ENCODE measurements at places on chromosomes 1 and 21.
A peak's percentile ranks its signal among the peaks of the same experiment; 100 is the strongest.

DNA sequence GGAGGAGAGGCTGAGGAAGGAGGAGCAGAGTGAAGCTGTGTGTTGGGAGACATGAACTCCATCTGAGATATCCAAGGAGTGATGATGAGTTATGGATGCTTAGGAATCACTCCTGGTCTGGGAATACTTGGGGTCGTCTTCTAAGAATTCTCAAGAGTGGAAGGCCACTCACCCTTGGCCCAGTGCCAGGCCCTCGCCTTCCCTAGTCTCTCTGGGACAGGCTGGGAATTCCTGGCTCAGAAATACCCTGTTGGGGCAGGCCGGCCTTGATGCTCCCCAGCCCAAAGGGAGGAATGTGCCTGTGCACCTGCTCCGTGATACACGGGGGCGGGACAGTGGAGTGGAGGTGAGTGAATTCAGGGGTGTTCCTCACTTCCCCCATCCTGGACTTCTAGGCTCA is 12.6 kb upstream of the LMNA start:
- DNase-seq, result no peak

DNA sequence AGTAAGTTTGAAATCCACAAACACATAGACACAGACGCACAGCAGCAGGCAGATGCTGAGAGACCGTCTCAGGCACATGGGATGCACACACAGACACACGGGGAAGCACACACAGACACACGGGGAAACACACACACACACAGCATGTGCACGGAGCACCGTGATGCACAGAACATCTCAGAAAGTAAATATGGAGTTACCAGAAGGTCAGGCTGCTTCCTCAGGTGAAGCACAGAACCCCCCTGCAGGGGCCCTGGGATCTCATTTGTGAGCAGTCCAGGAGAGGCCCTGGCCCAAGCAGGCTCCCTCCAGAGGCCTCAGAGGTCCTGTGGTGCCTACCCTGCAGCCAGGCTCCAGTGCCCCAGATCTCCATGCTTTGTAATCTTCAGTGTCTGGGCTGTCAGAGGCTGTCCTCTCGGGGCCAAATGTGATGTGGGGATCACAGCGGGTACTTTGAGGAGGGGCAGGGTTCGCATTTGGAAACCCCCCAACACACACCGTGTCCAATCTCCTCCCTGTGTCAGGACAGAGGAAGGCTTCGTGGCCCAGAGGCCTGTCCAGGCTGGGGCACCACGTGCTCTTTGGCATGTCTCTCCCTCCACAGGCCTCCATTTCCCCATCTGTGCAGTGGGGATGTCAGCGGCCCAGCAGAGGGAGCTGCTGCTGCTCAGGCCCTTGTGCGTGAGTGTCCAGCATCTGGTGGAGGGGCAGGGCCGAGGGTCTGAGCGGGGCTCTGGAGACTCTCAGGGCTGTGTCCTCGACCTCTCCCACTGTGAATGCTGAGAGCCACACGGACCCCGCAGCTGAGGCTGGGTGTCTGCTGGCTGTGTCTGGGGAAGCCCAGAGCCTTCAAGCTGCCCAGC is 23.0 kb upstream of the PRSS38 start:
- no peak for DNase-seq

GRCh38 chr1:222547944-222548671 is at the start of gene HHIPL2:
Gene HHIPL2, minus strand, starts transcription at chr1:222548104. Its CDS starts 60 bp downstream, at chr1:222548044.
- no peak for DNase-seq

GRCh38 chr1:96558635-96559034 is 162.9 kb upstream of the PTBP2 start:
- no peak for DNase-seq

DNA sequence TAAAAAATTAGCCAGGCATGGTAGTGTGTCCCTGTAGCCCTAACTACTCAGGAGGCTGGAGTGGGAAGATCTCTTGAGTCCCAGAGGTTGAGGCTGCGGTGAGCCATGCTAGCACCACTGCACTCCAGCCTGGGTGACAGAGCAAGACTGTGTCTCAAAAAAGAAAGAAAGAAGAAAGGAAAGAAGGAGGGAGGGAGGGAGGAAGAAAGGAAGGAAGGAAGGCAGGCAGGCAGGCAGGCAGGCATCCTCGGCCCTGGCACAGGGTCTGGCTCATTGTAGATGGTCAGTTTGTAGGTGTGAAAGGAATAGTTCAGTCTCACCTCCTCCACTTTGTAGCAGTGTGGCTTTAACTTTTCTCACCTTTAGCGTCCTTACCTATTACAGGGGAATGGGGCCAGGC is 25.0 kb downstream of the NAV1 start:
- DNase-seq, result no peak

- no peak for DNase-seq
Measured at GRCh38 chr1:1115136-1115785, 628 bp downstream of the C1orf159 start.

- DNase-seq, result no peak
Measured at GRCh38 chr21:42777757-42778344, 101.5 kb downstream of the WDR4 start.

DNA sequence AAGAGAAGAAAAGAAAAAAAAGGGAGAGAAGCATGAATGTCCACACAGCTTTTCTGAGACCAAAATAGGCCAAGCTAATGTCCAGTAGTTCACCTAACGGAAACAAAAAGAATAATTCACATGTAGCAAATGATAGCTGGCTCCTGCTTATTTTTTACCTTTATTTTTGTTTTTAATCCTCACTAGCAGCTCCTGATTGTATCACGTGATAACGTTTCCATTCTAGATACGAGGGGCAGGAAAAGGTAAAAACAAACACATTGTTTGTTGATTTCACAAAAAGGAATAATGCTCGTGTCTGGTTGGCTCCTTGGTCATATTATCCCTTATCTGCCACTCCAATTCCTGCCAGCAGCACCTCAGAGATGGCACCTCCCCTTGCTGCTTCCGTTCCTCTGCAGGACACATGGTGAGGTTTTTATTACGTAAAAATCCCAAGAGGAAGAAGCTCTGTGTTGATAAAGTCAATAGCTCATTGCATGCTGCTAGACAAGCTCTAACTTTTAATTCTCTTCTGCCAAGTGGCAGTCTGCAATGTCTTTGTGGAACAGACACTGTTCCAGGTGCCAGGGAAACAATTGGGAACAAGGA is 201.7 kb downstream of the CRB1 start:
- no peak for DNase-seq

DNA sequence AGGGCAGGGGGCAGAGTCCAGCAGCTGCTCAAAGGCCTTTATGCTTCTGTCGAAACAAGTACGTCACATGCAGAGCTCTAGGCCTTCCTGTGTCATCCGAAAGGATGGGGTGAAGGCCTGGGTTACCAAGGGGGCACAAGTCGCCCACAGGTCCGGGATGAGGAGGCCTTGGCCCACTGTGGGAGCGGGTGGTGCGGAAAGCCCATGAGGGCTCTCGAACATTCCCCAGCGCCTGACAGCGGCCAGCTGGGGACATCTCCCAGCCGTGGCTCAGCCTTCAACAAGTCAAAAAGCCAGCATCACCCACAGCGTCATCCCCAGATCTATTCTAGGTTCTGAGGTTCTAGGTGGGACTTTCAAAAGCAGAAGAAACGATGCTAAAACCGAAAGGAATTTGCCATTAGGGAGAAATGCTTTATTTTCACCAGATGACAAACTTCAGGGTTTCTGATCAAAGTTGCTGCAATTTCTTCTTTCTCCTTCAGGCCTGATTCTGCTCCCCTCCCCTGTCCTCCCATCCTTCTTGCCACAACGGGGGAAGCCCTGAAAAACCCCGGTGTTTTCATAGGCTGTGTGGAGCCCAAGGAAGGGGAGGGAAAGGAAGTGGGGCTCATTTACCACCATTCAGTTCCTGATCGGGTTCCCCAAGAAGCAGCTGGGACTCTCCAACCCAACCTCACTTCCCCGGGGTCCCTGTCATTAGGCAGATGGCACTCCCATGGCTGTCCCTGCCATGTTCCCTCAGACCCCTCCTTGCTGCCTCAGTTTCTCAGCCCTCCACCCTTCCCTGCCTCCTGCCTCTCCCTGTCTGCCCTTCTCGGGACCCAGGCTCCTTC is 17.6 kb downstream of the GPR137B start:
- peak; percentile 88 for DNase-seq

DNA sequence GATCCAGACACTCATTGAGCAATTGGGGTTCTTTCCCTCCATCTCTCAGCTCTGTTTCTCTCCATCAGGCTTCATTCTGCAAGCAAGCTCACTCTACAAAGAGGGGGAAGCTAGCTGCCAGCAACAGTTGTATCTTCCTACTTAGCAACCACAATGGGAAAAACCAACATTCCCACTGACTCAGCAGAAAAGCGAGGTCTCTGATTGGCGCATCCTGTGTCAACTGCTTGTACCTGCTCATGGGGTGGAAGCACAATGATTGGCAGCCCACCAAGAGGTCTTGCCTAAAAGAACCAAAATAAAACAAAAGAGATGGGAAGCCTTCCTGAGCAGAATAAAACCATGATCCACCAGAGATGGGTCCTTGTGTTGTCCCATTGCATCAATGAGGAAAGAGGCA is 4.0 kb upstream of the CDA start:
- peak; percentile 70 for DNase-seq

DNA sequence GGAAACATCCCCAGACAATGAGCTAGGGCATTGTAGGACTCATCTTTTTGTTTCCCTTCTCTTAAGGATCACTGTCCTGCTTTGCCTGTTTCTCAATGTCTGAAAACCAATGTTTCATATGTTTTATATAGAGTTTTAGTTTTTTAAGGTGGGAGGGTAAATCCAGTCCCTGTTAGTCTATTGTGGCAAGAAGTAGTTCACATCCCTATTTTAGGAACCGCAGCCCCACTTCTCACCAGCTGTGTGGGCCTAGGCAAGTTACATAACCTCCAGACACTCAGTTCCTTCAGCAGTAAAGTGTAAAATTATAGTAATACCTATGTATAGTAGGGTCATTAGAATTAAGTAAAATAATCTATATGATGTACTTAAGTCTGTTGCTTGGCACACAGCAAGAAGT is 105.8 kb upstream of the WLS start:
- peak; percentile 81 for DNase-seq

DNA sequence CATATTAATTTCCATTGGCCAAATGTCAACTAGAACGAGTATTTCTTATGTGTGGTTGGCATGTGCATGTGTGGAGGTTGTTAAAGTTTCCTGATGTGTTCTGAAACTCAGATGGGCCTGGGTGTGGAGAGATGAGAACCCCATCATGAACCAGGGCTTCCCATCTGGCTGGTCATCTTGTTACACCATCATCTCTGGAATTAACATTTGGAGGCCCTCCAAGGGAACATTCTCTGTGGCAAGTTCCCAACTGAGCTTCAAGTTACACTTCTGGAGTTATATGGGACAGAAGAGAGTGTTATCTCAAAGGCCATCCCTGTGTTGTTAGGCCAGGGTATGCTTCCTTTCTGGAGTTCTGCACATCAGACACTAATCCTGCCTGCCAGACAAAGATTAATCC is 183.6 kb downstream of the TTLL7 start:
- DNase-seq, result no peak

DNA sequence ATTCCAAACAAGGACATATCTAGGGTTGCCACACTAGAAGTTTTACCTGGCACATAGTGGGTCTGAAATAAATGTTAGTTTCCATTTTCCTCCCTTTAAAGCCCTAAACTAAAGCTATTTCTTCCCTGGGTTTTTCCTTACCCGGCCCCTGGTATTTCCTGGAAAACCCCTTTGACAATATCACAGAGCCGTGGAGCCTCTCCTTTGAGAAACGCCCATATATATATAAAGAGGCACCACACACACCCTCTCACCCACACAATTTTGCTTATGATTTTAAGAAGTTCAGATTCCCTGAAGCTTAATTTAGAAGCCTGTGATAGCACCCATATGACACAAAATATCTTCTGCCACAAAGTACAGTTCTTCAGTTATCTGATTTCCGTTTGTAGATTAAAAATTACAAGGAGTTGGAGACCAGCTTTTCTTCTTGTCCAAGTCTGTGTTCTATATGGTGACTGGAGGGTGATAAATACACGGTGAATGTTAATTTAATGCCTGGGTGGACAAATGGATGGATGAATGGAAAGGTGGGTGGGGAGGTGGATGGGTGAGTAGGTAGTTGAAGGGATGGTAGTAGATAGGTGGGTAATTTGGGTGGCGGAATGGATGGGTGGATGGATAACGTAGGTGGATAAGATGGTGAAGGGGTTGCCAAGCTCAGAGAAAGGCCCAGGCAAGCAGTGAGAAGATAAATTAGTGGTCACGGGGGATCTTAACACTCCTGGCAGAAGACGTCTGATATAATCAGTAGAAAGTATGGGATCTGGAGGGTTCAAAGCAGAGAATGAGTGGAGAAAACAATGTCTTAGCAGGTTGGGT is 154.4 kb upstream of the FGGY start:
- DNase-seq, result peak; percentile 92

GRCh38 chr1:12573015-12573825 is 44.8 kb downstream of the DHRS3 start:
- DNase-seq, result no peak

DNA sequence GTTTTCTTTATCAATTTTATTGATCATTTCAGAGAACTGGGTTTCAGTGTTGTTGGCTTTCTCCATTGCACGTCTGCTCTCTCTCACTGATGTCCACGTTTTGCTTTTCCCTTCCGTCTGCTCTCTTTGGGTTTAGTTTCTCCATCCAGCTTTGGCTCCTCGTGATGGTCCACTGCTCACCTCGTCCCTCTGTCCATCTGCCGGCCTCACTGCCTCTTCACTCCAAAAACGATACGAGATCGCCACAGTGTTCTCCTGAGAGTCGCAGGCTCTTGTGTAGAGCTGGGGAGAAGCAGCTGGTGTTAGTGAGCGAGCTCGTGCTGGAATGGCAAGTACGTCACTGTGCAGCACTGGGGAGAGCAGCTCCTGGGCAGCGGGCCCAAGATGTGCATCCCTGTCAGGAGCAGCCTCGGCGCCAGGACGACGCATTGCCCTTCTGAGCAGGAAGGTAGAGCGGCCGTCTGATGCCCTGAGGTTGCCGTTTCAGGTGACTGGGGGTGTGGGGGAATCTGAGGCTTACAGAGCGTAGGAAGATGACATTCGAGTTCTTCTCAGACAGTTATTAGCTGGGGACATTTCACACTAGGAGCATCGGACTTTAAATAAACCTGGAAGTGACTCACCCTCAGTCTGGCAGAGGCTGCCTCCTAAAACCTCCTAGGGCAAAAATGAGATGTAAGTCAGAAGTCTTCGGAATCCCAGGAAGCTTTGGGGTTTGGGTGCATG is 31.4 kb upstream of the PCBP3 start:
- no peak for DNase-seq

GRCh38 chr1:18091660-18092446 is 15.7 kb upstream of the IGSF21 start:
- DNase-seq, result no peak
